Substantia nigra (tissue), 51 donors: ENCODE measurements at places on chromosomes 2 and 18.
A peak's percentile ranks its signal among the peaks of the same experiment; 100 is the strongest.

- DNase-seq, result peak; percentile 23
These were observed 111.8 kb downstream of the STPG4 start for GRCh38 chr2:47043142-47043890.

DNA sequence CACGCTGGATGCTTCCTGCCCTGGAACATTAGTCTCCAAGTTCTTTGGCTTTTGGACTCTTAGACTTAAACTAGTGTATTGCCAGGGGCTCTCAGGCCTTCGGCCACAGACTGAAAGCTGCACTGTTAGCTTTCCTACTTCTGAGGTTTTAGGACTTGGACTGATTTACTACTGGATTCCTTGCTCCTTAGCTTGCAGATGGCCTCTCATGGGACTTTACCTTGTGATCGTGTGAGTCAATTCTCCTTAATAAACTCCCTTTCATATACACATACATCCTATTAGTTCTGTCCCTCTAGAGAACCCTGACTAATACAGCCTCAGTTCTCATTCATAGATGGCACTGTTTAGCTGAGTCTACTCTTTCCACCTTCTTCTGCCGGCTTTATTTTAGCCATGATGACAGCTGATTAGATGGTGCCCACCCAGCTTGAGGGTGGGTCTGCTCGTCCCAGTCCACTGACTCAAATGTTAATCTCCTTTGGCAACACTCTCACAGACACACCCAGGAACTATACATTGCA is 389.1 kb downstream of the NYAP2 start:
- DNase-seq, result no peak

DNA sequence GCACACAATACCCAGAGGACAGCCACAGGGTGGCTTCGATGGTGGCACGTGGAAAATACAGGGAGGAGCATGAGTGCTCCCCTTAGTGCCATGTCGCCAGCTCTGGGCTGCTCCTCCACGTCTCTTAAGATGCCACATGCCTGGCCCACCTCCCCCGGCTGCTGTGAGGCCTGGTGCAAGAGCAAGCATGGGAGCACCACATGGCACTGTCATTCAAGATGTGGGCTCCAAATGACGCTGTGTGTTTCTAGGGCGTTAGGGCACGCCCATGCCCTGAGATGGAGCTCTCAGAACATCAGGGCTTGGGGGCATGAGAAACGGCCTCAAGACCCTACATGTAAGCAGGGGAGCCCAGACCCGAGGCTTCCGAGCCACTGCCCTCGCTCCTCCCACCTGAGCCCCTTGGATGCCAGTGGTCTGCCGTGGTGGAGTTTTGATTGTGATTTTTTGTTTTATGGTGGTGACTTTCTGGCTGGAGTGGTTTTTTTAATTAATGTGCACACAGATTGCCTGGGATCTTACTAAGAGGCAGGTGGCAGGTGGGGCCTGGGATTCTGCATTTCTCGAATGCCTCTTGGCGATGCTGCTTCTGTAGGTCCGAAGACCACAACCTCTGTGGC is 239.3 kb downstream of the GBX2 start:
- no peak for DNase-seq

DNA sequence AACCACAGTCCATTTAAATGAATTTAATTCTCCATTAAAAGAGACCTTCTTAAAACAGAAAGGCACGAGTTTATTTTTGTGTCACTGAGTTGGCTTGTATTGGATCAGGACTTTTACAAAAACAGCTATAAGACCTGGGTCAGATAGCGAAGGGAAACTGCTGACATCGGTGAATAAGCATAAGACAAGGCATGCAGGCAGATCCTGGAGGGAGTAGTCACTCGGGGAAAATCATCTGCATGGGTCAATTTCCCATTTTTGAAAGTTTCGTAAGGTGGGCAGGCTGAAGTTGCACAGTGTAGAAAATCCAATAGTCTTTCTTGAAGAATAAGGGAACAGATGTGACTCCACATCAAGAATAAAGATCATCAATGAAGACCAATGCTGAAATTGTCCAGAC is 12.9 kb downstream of the IL36B start:
- DNase-seq, result no peak
